ENCODE measurements at places on chromosomes 7 and 10.

DNA sequence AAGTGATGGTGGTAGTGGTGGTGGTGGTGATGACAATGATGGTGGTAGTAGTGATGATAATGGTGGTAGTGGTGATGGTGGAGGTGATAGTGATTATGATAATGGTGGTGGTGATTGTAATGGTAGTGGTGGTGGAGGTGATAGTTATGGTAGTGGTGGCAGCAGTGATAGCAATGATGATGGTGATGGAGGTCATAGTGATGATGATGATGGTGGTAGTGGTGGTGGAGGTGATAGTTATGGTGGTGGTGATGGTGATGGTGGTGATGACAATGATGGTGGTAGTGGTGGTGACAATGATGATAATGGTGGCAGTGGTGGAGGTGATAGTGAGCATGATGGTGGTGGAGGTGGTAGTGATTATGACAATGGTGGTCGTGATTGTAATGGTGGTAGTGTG, 191.7 kb upstream of the RNF32 start:
- DNase-seq, result no peak

DNA sequence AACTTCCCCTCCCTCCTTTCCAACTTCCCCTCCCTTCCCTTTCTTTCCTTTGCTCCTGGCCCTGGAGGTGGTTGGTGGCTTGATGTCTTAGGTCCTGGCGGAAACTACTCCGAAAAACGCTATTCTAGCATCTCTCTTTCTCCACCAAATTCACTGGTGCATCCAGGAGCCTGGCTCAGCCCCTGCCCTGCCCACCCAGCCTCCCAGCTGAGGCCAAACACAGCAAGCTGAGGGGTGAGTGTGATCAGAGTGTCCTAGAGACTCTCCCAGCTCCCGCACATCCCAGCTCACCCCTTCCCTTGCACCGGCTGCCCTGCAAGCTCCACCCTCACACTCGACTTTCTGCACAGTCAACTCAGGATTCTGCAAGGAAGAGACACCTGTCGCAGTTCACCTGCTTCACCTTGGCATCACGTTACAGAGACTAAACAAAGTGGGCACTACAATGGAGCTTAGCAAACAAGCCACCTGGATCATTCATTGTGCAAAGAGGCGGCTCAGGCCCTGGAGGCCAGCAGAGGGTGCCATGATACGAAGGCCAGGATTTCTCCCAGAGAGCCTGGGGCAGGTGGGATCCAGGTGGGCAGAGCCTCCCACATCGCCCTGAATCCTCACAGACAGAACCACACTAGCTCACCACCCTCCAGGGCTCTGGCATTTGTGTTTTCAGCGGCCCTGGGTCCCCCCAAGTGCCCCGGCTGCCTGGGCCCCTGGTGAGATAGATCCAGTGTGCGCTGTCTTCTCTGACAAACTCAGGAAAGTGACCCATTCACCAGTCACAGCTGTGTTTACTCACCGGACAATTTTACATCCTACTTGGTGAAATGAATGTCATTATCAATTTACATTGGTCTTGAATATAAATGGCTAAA, 169.6 kb downstream of the TCERG1L start:
- no peak for DNase-seq

DNA sequence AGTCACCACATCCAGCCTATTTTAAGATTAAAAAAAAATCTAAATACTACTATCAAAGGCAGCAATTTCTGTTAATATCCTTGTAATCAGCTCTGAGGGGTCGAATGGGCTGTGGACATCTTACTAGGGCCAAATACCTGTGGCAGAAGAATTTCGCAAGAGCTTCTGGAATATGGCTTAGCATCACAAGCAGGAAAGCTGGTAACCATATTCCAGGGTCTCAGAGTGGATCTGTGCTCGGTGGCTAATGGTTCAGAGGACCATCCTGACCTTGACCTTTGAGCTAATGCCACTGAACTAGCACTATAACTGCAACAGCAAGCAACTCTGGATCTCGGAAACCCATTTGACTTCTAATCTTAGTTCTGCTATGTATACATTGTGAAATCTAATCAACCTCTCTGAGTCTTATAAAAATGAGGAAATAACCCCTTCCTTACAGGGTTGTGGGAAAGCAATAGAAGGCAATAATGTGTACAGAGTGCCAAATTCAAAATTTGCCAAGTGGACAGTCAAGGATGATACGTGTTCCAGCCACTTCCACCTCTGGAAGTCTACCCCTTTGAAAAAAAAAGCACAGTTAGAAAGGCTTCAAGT, 65.5 kb downstream of the CYP26A1 start:
- no peak for DNase-seq

DNA sequence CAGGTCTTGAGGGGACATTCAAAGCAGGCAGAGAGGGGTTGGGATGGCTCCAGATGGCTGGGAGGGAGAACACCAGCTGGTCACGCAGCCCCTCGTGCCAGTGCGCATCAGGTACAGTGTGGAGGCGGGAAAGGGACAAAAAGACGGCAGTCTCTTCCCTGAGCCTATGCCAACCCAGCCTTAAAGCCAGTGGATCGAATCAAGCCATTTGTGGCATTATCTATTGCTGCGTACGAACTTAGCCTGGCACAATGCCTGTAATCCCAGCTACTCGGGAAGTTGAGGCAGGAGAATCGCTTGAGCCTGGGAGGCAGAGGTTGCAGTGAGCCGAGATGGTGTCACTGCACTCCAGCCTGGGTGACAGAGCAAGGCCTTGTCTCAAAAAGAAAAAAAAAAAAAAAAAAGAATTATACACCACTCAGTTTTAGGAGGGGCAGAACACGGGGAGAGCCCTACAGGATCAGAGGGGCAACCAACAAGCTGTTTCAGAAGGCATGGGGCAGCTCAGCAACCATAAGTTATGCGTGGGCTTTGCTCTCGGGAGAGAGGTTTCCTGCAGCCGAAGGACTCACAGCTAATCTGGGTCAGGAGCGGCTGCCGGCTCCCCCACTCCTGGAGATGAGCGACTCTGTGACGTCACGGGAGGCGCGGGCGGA, 356 bp upstream of the NDUFB2 start:
- peak; percentile 90 for DNase-seq

- DNase-seq, result no peak
Measured at GRCh38 chr10:59456199-59456598, 93.8 kb upstream of the FAM13C start.

DNA sequence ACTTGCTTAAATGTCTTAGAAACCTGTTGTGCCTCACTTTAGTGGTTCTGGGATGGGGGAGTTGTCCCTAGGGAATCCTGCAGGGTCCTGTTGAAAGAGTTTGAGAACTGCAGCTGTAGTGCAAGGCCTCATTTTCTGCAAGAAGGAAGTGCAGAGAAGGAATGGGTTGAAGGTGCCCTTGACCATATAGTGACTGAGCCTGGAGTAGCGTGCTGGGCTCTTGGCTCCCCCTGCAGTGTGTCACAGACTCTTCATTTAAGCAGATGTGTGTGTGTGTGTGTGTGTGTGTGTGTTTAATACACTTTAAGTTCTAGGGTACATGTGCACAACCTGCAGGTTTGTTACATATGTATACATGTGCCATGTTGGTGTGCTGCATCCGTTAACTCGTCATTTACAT, 92.2 kb downstream of the GRK5 start:
- DNase-seq, result no peak

DNA sequence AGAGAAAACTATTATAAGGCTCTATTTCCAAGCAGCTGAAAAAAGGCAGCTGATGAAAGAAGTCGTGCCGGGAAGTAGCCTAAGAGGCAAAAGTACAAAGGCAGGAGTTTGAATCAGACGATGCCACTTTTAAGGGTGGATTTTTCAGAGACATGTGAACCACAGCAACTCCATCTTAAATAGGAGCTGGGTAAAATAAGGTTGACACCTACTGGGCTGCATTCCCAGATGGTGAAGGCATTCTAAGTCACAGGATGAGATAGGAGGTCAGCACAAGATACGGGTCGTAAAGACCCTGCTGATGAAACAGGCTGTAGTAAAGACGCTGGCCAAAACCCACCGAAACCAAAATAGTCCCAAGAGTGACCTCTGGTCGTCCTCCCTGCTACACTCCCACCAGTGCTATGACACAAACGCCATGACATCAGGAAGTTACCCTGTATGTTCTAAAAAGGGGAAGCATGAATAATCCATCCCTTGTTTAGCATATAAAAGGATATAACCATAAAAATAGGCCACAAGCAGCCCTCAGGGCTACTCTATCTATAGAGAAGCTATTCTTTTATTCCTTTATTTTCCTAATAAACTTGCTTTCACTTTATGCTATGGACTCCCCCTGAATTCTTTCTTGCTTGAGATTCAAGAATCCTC, 45.5 kb upstream of the PRSS1 start:
- DNase-seq, result no peak

DNA sequence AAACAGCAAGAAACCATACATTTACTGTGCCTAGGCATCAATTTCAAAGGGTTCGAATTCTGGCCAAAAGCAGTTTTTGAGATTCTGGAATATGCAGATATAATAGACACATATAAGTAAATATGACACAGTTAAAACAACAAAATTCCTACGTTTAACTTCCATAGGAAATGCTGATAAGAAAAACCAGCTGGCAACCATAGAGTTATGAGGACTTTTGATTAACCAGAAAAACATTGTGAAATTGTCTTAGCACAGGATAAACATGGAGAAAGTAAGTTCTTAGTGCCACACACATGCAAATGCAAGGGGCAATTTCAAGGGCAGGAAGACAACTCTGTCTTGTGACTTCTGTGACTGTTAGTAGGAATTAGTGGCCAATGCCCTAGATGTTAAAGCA, 702.1 kb downstream of the TNS3 start:
- DNase-seq, result no peak

DNA sequence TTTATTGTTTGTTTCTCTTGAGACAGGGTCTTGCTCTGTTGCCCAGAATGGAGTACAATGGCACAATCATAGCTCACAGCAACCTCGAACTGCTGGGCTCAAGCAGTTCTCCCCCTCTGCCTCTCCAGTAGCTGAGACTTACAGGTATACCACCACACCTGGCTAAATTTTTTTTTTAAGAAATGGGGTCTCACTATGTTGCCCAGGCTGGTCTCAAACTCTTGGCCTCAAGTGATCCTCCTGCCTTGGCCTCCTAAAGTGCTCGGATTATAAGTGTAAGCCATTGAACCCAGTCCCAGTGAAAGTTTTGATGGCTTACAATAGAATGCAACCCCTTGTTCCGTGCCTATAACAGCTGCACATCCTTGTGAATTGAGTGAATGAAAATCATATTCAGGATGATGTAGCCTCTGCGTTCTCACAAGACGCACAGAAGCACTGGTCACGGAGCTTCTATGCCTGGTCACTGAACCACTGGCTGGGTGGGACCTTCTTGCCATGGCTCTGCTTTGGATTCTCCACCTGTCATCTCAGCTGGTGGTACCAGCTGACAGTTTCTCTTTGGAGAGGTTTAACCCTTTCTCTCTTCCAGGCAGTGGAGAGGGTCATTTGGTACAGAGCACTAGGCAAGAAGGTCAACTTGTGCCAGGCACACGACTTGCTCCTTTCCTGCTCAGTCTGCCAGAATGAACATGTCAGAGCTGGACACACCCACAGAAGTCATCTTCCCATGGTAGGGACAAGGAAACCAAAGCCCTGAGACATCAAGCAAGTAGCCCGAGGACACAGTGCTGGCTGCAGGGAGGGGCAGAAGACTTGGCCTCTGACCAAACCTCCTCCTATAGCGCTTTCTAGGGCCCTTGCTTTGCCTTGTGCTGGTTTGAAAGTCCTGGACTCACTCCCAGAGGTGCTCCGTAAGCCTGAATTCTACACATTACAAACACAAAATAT, 89.6 kb downstream of the ATXN7L1 start:
- no peak for DNase-seq

DNA sequence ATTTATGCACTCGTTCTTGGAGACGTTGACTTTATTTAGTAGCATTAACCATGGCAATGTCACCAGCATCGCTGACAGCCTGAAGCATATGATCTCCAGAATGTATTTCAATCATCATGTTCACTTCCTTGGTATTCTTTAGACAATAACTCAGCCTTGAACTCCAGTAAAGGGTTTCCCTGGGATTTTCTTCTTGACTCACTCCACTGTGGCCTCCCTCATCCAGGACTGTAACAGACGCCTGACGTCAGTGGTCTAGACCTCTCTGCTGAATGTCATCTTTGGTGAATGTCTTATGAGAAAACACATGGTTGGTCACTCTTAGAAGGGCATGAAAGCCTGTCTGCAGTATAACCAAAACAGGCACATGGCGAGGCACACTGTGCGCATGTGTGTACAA, 64.4 kb downstream of the EGFR start:
- DNase-seq, result no peak

GRCh38 chr7:35728412-35729060, 33.6 kb upstream of the HERPUD2 start:
- DNase-seq, result no peak

DNA sequence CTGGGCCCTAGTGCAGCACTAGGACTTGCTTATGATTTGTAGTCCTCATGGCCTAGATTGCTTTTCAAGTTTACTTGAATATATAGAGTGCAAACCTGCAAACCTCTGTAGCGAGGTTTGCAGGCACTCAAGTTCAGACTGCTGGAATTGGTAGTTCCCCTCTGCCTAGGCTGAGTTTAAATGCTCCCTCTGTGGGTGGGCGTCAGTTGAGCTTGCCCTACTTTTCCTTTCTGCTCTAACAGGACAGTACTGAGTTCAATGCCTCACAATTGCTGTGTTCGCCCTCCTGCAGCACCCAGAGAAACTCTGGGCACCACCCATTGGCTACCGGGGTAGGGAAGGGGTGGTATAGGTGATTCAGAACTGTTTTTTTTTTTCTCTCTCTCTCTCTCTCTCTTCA, 31.6 kb downstream of the MYO3A start:
- DNase-seq, result no peak

- DNase-seq, result no peak
Measured at GRCh38 chr7:13920053-13920697, 69.3 kb downstream of the ETV1 start.

DNA sequence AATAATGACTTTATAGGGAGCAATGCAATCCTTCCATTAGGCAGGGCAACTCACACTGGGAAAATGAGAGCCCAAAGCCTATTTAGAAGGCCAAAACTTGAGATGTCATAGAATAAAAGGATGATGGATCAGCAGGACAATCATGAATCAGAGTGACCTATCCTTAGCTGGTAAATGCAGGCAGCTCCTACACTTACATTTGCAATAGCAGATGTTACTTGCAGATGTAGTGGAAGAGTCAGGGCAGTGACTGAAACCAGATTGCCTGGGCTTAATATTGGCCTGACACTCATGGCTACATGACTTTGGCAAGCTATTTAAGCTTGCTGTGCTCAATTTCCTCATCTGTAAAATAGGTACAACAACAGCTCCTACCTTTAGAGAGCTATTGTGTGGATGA, 98.7 kb downstream of the PRTFDC1 start:
- DNase-seq, result no peak

DNA sequence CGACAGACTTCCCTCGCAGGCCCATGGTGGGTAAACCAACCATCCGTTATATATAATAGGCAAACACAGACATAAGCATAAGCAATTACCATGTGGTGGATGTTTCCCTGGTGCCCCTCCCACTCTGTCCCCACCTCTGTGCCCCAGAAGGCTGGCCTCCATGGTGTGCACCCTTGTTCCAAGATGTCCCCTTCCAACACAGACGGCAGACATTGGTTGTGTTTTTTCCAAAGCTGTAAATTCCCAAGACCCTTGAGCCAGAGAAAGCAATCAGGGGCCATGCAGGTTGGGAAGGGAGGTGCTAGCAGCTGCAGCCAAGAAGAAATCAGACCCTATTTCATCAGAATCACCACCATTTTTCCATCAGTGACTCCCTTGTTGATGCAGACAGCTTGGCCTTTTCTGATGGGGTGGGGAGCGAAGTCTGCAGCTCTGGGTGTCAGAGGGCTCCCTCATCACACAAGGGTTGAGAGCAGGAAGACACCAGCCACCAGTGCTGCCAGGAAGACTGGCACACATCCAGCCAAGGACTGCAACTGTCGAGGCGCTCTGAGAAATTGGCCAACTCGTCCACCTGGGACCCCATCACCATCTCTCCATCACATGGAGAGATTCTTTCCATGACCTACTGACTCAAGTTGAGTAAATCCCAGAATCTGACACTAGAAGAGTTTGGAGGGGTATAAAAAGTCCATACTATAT, 86.8 kb upstream of the CHST15 start:
- no peak for DNase-seq

Measured in hematopoietic multipotent progenitor cell treated with erythropoietin and hydrocortisone succinate and interleukin-3 and kit ligand, for 15 days (in vitro differentiated cells).